ENCODE measurements at places on chromosomes 4 and X.

- DNase-seq: no peak
These were observed 31.7 kb downstream of the IGSF1 start for GRCh38 chrX:131257367-131257766.

DNA sequence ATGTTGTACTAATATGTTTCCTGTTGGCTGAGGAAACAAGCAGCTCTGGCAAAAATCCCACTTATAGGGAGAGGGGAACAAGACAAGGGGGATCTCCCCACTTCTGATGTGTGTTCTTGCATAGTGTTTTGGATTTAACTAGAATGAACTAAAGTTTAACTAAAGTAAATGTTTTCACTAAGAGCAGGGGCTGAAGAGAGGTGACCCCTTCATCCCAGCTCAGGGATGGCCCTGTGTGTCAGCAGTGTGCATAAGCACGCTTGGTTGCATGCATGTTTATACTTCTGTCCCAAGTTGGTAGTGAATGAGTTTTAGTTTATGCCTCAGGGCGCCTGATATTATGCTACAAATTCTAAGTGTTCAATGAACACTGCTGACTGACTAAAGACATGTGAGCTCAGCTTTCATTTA lies 169.4 kb downstream of the MGST2 start:
- no peak for DNase-seq

GRCh38 chr4:189507060-189507459 lies 433.6 kb upstream of the FRG1 start:
- no peak for DNase-seq

DNA sequence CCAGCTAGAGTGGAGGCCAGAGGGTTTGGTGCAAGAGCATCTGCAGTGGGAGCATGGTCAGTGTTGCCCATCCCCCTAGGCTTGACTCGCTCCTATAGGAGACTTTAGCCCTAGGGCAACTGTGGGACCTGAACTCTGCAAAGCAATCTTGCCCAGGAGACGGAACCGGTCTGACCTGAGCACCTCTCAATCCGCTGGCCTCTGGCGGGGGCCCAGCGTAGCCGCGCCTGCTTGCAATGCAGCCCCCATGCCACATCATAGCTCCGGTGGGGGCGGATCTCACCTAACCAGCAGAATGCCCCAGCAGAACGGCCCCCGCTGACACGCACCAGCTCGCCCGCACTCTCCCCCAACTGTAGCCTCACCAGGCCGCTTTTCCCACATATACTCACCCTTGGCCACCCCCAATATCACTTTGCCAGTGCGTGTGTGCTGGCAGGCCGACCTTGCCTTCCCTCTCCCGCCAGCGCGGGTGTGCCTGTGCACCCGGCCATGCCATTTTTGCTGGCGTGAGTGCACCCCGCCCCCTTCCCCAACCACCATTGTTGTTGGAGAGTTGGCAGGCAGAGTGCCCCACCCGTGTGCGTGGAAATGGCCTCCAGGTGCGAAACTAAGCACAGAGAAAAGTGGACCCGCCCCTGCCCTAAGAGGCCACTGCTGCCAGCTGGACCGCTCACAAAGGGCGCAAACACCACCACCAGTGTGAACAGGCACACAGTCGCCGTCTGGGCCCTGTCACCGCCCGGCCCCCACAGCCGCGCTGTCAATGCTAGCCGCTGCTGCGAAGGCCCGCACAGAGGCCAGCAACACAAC lies 5.8 kb downstream of the BEX4 start:
- DNase-seq: no peak

GRCh38 chr4:143356493-143356892 lies 19.8 kb downstream of the GAB1 start:
- DNase-seq: no peak

All from stimulated activated naive CD8-positive, alpha-beta T cell treated with anti-CD3 and anti-CD28 coated beads, Interleukin-15, Interleukin-2, amounts not matched to agents 100 U/mL and 50 U/mL, for 24 hours (primary cell).